ENCODE measurements at places on chromosomes 7 and 10.

GRCh38 chr7:149701495-149702240 lies 71.7 kb downstream of the ZNF467 start:
- no peak for DNase-seq

DNA sequence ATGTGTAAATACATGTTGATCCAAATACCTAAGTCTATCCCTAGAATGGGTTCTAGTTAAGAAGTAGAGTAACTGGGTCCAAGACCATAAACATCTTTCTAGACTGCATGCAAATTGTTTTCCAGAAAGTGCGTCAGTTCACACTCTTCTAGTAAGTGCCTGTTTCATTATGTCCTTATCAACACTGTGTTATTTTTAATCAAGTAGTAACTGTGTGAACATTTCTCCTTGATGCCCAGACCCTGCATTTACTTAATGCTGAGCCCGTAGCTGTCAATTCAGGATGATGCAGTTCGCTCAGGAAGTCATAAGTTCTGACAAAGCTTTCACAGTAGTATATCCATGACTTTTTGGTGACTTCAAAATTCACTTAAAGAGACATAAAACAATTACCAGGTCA lies 374.8 kb downstream of the OTUD1 start:
- DNase-seq, result no peak

DNA sequence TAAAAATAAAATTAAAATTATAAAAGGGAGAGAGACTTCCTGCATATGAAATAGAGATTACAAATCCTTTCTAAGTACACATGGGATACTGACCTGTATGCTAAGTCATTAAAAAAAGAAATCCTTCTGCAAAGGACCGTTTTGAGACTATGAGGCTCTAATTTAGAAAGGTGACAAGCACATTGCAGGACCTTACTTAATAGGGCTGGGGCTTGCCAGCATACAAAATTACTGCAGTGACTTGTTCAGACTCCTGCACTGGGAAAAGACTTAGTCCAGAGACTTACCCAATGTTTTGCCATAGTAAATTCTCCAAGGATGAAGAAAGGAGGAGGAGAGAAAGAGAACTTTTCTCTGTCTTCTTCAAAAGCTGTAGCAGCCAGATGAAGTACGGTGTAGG lies 193.6 kb downstream of the KCNMA1 start:
- no peak for DNase-seq

GRCh38 chr7:42913591-42913990 lies 1.7 kb upstream of the C7orf25 start:
- no peak for DNase-seq

- no peak for DNase-seq
Observed at GRCh38 chr7:133121175-133121844, 39.4 kb upstream of the CHCHD3 start.

DNA sequence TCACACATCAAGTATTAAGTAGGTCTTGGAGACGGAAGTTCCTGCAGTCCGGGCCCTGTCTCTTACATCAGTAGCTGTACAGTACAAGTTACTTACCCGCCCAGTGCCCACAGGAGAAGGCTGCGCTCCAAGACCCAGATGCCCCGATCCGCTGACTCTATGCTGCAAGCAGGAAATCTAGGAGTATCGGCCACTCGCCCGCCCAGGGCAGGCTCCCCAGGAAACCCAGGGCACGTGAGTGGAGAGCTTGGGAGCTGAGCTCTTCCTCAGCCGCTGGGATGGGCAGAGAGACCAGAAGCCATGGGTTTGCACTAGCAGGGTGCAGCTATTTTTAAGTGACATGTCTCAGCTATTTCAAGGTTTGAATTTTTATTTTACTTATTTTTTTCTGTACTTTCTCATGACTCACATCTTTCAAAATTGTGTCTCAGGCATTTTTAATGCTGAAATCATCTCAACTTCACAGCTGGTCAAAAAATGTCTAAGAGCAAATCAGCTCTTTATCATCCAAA lies 1.9 kb upstream of the GPER1 start:
- no peak for DNase-seq

GRCh38 chr7:80671744-80672143 lies 33.3 kb downstream of the CD36 start:
- no peak for DNase-seq

- DNase-seq, result no peak
Observed at GRCh38 chr7:44415510-44415909, 74.9 kb downstream of the NUDCD3 start.

DNA sequence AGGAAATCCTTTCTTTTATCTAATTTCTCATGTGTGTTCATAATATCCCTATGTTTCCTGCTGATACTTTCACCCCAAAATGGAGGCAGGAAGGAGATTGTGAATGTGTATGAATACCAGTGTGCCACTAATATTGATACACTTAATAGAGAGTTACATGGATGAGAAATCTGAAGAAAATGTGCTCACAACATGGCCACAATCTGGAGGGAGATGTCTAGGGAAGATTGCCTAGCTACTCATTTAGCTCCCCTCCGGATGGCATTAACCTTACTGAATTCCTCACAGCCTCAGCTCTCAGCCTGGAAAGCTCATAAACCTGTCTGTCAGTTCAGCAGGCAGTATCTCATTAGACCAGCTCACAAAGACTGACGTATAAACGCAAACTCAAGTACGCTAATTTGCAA lies 23.4 kb upstream of the DMTF1 start:
- no peak for DNase-seq

GRCh38 chr10:118610577-118610976 lies 15.1 kb upstream of the PRLHR start:
- DNase-seq, result no peak

DNA sequence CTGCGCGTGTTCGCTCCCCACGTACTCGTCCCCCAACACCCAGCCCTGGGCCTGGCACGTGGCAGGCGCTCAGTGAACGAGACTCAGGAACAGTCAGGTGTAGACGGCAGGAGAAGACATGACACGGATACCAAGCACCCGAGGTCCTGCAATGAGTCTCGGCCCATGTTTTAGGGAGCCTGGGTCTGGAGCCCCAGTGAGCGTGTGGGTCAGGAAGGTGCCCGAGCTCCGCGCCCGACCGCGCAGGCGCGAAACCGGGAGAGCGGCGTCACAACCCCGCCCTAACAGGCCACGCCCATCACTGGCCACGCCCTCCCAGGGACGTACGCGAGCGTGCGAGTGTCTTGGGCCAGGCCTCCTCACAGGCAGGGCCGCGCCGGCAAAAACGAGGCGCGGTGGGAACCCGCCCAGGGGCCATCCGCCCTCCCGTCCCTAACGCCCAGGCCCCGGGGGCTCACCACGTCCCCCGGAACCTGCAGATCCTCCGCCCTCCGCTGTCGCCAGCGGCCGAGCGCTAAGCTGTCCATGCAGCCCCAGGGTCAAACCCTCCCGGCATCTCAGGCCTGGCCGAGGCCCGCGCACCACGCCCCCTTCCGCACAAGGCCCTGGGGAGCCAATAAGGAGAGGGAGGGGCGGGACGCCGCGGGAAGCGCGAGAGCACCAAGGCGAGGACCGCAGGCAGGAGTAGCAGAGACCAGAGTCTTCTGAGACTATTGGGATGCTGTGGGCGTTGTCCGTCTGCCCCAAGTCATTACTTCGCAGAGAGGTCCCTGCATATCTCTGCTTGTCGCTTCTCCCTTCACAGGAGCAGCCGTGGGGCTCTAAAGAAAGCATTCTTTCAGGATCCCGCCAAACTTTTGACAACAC lies at the start of gene C10orf143:
Gene C10orf143 (minus strand): TSS at position 585 of the 867 bp plus-strand sequence. CDS start 58 bp downstream, at position 527.
- peak; percentile 96 for DNase-seq

DNA sequence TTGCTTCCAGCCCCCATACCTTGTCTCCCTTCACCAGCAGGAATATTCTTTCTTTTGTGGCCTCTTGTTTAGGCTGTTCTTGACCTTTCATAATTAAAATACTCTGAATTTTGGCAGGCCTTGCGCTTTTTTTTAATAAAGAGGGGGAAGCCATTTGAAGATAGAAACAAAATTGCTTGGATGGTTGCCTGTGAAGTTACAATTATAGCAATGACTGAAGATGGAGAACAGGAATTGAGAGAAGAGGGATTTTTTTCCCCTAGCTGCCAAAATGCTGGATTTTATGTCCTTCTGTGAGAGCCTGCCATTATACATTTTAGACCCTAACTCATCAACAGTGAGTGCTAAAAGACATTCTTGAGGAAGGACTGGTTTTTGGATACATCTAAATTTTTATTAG lies 24.8 kb downstream of the FGFBP3 start:
- DNase-seq, result no peak

- DNase-seq, result no peak
Observed at GRCh38 chr7:6393667-6394056, 54.1 kb downstream of the DAGLB start.

DNA sequence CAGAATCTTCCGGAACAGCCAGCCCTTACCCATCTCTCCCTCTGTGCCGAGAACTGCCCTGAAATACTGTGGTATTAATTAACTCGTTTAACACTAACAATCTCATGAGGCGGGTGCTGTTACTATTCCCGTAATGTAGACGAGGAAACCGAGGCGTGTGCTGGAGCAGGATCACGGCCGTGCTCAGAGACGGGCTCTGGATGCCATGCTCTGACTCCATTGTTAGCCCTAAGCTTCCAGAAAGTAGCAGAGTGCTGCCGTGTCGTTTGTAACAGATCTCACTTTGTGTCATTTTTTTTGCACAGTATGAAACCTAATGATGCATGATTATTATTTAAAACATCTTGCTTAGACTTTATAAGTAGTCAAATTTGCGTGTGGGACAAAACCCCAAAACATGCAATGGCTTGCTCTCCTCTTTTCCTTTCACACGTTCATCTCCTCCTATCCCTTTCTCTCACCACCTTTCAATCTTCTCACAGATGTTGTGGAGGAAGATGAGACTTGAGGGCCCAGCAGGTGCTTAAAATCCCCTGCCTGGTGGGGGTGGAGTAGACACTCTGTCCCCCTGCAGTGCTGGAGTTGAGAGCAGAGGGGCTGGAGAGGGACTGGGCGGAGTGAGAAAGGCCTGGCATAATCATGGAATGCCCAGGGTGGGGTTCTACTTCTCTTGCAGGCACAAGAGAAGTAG lies 482 bp upstream of the ACTR3C start:
- no peak for DNase-seq

DNA sequence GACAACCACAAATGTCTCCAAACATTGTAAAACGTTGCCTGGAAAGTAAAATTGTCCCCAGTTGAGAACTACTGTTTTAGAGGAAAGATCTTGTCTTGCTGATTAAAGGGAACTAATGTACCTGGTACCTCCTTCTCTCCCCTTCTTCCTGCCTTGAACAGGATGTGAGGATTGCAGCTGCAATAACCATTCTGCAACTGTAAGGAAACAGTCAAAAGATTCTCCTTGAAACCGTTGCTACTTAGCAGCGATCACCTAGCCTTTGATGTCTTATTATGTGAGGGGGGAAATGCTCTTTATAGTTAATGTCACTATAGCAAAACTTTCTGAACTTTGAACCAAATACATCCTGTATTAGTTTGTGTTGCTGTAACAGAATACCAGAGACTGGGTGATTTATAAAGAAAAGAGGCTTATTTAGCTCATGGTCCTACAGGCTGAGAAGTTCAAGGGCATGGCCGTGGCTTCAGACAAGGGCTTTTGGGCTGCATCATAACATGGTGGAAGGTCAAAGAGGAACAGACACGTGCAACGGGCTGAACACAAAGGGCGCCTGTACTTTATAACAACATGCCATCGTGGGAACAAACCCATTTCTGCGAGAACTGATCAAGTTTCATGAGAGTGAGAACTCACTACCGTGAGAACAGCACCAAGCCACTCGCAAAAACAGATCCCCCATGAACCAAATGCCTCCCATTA lies 54.2 kb upstream of the PARD3 start:
- DNase-seq, result no peak

GRCh38 chr7:69619635-69620034 lies 21.4 kb downstream of the AUTS2 start:
- DNase-seq, result no peak

GRCh38 chr7:24956021-24956420 lies 24.0 kb downstream of the OSBPL3 start:
- DNase-seq, result no peak

- no peak for DNase-seq
Observed at GRCh38 chr7:7793249-7793648, 74.8 kb upstream of the RPA3 start.

DNA sequence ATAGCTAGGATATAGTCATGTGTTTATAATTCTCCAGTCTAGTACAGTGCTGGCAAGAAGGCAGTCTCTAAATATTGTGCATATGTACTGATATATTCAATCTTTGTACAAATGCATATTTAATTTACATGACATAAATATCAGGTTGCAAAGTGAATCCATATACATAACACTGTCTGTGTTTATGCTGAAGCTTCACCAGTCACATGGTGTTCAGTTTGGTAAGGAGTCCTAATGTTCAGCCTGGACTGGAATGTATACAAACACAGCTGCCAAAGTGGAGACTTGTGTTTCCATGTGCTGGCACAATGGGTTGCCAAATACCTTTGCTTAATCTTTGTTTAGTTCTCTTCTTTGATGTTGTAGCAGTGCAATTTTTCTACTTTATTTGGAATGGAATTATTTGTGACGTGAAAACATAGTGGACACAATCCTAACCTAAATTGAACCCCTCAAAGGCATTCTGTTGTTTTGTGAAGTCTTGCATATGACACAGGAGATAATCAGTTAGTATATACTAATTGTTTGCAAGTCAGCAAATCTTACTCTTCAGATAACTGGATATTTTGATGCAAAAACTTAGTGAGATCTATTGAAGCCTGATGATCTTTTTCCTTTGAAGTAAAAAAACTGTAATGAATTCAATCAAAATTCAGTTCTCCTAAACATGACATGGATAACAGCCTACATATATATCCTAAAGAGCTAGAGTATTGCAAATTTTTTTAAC lies 17.3 kb upstream of the ARL4A start:
- DNase-seq, result no peak

GRCh38 chr7:113283861-113284260 lies 165.5 kb upstream of the SMIM30 start:
- DNase-seq, result no peak

DNA sequence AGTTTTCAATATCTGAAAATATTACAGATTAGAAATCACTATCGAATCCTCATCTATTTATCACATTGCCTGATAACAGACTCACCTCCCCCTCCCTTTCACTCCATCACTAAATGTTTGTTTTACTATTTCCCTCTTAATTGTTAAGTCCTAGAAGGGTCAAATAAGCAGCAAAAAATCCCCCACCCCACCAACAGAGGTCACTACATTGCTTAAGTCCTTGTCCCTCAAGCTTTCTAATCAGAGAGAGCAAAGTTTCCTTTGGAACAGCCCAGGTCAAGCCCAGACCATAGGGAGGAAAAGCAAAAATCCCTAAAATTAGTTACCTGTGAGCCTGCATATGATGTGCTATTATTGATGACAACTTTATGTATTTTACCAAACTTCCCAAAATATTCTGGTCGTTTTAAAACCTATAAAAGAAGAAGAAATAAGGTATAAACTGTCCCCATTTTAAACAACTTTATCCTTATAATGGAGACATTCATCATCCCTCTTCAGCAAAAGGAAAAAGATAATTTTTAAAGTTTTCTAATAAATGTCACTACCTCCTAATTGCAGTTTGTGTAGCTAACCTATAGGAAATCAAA lies 95.0 kb downstream of the CNOT4 start:
- DNase-seq, result peak; percentile 40

GRCh38 chr10:130820880-130821482 lies 490.5 kb downstream of the TCERG1L start:
- DNase-seq, result no peak

GRCh38 chr7:157300369-157300825 lies 36.4 kb upstream of the DNAJB6 start:
- DNase-seq, result no peak

- DNase-seq, result no peak
Observed at GRCh38 chr7:836429-836828, 4.2 kb downstream of the SUN1 start.
